Thoracic aorta (tissue), 2 donors: ENCODE measurements at places on chromosomes 5 and 9. TPM values are rescaled to one million over a fixed set of nuclear protein-coding genes. Genes with fewer than 3 reads are reported as not detected.

Gene TLX3
- not detected for total RNA-seq

Gene DBH
- not detected for total RNA-seq

Gene CXCL14
- total RNA-seq = 27.5 TPM

Gene SPATA31A3
- not detected for total RNA-seq

Gene DNAH5
- total RNA-seq = 0.14 TPM

Gene ELAVL2
- total RNA-seq = not detected

Gene UBTD2
- 17.8 TPM for total RNA-seq

Gene LCN12
- not detected for total RNA-seq
